Effector CD4-positive, alpha-beta T cell (primary cell): ENCODE measurements at places on chromosomes 2 and 18.

- no peak for DNase-seq
Measured at GRCh38 chr2:74070991-74071390, 76.7 kb downstream of the BOLA3 start.

- no peak for DNase-seq
Measured at GRCh38 chr2:30527859-30528258, 80.8 kb downstream of the LCLAT1 start.

DNA sequence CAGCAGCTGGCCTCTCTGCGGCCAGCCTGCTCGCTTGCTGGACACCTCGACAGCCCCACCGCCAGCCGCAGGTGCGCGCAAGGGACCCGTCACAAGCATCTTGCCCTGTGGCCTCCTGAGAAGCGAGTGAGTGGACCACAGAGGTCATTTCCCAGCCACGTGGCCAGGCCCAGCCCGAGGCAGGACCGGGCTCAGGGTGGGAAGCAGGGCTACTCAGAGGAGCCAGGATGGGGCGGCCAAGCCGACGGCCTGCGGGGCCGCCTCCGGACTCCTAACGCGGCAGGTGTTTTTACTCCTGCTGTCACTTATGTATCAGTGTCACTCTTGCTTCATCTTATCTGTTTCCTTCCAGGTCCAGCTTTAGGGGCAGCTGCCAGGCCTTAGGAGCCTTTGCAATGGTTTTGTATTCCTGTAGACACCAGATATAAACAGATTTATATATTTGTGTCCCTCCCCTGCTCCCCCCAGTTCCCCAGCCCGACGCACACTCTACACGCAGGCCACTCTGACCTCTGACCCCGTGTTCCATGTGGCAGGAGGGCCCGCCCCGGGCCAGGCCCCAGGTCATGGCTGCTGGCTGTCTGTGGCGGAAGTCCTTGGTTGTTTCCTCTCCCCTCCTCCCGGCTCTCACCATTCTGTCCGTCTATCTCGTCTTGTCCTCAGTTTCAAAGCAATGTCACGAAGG lies 236.4 kb downstream of the ATAD2B start:
- DNase-seq: no peak

GRCh38 chr2:23713351-23713750 lies 213.6 kb downstream of the ATAD2B start:
- no peak for DNase-seq

DNA sequence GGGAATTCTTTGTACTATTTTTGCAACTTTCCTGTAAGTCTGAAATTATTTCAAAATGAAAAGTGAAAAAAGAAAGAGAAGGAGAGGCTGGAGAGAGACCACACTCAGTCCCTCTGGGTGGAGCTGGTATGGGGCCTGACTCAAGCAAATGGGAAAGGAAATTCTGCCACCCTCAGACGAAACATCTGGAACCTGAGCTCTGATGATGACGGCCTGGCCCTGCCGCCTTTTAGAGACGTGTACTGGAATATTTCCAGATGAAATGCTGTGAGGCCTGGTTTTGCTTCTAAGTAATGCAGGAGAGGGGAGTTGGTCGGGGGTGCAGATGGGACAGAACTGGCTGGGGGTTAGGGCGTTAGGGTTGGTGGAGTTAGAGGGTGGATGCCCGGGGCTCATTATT lies 57.4 kb upstream of the GLI2 start:
- DNase-seq: no peak

DNA sequence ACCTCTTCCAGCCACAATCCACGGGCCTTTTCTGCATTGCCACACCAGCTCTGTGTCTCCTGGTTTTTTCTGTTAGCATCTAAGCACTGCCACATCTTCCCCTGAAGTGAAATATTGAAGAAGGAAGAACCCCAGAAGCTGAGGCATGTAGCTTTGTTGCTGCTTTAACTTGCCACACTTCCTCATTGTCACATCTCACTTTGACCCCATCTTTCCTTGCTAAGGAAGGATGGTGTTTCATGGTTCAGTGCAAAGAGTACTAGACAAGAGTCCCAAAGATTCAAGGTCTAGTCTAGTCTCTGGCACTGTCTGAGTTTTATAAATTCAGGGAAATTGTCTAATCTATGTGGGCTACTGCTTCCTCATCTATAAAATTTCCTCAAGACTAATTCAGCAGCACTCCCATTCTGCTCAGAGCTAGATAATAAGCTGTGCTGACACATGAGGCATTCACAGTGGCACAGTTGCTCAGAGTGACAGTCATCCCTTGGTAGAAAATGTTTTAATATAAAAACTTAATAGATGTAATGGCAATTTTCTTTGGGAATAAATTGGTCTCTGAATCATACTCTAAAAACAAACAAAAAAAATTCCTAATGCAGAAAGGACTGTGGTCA lies 483.0 kb upstream of the ID2 start:
- no peak for DNase-seq

- DNase-seq: no peak
Measured at GRCh38 chr18:48992133-48992532, 41.4 kb upstream of the SMAD7 start.

DNA sequence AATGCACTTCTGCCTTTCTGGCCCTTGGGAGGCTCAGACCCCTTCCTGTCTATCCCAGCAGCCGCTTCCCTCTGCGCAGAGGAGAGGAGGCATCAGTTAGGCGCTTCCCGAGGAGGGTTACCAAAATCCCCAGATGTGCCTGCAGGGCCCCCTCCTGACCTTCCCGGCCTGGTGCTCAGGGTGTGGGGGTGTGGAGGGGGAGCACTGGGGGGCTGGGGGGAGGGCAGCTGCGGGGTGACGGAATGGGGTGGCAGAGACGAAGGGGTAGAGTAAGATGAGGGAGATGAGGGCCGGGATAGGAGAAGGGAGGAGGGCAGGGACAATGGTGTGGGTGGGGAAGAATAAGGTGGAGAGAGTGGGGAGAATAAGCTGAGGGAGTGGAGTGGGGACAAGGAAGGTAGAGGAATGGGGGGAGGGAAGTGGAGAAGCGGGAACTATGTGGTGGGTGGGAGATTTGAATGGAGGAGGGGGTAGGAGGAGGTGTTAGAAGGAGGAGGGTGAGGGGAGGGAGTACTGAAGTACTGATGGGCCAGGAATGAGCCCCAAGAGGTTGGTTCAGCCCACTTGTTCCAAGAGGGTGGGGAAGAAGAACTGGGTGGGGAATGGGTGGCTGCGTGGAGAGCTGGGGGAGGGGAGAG lies 6.5 kb upstream of the ZAP70 start:
- DNase-seq: no peak

DNA sequence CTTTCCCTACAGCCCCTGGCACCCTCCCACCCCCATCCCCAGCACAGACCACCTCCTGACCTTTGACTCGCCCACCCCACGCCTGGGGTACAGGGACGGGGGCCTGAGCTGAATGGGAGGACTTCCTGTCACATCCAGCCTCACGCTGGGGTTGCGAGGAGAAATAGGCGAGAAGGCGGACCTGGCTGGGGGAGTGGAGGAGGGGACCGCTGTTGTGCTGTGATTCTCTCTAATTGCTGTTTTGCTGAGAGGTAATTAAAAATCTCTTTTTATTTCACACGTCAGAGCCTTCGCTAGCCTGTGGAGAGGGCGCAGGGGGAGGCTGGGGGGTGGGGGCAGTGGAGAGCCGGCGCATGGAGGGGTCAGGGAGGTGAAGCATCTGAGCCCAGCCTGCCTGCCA lies 9.7 kb upstream of the ECEL1 start:
- no peak for DNase-seq

- DNase-seq: no peak
Measured at GRCh38 chr2:71685073-71685848, 231.9 kb downstream of the DYSF start.

GRCh38 chr2:119508756-119509155 lies 15.5 kb downstream of the SCTR start:
- DNase-seq: no peak

DNA sequence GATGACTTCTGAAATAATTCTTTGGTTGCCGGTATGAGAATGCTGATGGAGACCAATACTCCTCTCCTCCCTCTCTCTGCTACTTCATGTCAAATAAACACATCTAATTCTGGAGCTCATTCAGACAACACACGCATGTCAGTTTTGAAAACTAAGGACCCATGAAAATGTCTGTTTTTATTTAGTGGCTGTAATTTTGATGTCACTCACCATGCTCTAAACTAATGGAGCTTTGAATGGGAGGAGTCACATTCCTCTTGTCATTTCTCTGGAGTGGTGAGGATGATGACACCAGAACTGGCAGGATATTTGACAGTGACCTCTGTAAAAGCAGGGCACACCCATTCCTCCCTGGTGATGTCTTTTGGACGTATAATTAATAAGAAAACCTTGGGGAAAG lies 163.0 kb downstream of the PHLPP1 start:
- no peak for DNase-seq
